Muscle of leg (tissue), 16 donors: ENCODE measurements at places on chromosomes 2 and 18.

DNA sequence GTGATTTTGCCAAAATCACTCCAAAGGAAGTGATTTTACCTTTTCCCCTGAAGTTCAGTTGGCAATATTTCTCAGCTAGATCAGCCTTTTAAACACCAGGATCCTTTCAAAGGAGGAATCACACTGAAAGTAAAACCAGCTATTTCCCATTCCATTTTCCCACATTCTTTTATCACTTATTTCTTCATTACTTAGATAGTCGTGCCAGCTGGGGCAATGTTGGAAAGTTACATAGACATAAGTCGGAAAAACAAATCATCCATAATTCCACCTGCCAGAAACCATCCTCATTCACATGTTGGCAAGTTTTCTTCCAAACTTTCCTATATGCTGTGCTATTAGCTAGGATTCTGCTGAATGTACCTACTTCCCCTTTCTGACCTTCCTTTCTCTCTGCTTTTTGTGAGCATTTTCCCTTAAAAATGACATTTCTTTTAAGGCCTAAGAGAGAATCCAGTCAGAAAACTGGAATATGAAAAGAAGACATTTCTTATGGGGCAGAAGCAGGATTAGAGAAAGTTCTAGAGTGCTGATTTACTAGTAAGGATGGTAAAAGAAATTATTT is 170.0 kb upstream of the STK17B start:
- DNase-seq = peak; percentile 57

GRCh38 chr2:108536133-108536780 is 2.0 kb downstream of the LIMS1 start:
- DNase-seq = no peak

GRCh38 chr2:159098361-159098760 is 129.9 kb downstream of the TANC1 start:
- DNase-seq = no peak

GRCh38 chr2:104344306-104344705 is 509.6 kb upstream of the POU3F3 start:
- DNase-seq = no peak

DNA sequence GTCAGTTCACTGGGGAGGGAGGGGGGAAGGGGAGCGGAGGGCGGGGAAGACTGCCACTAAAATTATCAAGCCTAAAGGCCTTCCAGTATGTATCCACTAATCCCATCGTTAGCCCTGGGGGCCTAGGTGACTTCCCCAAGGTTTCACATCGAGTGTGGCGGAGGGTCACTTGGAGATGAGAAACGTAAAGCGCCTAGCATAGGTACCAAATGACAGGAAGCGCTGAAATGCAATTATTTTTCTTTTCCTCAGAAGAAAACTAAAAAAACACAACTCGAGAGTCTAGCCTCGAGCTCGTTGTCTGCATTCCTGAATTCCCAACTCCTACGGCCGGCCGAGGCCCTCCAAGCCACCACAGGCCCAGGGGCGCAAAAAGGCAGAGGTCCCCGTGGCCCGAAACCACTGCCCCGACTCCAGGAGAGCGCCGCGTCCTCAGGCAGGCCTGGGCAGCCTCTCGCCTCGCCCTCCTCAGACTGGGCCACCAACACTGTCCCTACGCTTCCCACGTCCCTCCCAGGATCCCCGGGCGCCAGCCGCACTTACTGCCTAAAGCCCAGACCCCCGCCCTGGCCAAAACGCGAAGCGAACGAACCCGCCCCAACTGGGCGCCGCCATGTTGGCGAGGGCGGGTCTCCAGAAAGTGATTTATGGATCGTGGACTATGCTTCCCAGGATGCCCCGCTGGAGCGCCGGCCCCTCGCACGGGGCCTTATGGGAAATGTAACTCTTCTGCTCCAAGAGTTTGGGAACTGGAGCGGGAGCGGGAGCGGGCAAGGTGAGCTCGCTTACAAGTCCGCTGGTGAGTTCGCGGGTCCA is at the start of gene USP40:
TSS of gene USP40 (minus strand) at position 642 of the 816 bp plus-strand sequence. CDS start 1,228 bp downstream, outside the sequence.
- DNase-seq = peak; percentile 97

GRCh38 chr2:73979021-73979420 is 5.7 kb upstream of the TET3 start:
- DNase-seq = no peak

GRCh38 chr2:120938045-120938771 is 202.5 kb downstream of the GLI2 start:
- no peak for DNase-seq

DNA sequence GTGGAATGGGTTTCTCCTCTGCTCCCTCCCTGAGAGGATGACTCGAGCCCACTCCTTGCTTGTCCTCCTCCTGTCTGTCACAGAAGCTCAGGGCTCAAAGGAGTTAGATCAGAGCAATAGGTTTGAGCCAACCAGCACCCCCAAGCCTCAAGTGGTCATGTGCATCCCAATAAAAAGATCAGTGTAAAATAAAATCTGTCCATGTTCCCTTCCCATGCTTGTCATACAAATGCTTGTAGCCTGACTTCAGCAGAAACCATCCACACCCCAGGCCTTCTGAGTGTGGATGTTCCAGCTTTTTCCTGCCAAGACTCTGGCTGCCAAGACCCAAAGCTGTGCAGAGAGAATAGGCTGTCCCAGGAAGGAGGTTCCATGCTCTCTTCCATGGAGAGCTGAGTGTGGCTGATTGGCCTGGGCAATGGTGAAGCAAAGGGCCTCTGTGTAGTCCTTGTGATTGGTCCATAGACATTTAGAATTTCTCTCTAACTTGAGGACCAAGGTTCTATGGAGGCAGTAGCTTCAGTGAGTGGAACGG is 67.4 kb downstream of the GYPC start:
- peak; percentile 82 for DNase-seq
